ENCODE measurements at places on chromosomes 7 and 10.

DNA sequence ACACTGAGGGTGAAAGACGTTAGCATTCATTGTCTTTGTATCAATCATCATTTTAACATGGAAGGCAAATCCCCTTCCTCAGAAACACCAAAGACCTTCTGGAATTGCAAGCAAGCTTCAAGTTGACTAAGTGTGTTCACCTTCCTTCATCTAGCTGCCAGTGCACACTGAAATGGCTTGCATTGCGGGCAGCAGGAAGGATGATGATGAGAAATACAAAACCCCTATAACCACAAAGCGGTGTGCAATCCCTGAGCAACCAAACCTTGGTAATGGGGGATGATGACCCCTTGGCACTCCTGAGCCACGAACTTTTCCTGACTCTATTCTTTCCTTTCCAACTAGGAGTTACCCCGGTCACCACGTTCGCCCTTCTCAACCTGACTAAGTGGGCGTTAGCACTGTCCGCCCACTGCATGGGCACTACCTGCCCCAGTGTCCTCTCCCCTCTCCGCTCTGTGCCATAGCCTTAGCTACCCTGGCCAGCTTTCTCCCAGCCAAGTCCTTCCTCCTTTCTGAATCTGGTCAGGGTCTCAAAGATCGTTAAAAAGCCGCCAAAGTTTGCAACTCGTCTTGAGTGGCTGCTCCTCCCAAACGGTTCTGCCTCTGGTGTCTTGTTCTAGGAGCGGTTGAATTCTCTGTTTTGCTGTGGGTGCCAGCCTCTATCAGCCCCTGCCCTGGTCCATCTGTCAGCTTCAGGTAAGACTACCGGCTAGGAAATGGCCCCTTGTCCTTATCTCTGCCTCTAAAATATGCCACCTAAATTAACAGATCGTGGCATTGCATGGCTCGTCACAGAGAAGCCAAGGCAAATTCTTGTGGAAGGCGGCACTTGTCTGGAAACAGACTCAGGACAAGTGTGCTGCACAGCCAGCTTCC lies 586 bp upstream of the AOC1 start:
- no peak for DNase-seq

- DNase-seq, result no peak
Measured at GRCh38 chr10:28593811-28594210, 60.9 kb downstream of the WAC start.

DNA sequence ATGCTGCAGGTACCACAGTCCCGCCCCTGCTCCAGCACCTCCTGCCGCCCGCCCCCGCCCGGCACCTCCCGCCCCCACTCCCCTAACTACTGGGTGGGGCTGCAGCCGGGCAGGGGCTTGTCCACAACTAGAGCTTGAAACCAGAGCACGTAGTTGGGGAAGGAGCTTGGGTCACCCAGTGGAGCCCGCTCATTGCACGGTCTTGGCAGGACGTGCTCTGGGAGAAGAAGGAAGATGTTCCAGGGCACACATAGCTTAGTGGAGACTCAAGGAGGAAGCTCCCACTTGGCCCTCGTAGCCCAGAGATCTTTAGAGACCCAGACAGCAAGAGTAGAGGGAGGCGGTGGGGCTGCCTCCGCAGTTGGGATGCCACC lies 692 bp downstream of the IGFBP1 start:
- DNase-seq, result no peak

GRCh38 chr10:128848810-128849209 lies 618.2 kb upstream of the MGMT start:
- no peak for DNase-seq

DNA sequence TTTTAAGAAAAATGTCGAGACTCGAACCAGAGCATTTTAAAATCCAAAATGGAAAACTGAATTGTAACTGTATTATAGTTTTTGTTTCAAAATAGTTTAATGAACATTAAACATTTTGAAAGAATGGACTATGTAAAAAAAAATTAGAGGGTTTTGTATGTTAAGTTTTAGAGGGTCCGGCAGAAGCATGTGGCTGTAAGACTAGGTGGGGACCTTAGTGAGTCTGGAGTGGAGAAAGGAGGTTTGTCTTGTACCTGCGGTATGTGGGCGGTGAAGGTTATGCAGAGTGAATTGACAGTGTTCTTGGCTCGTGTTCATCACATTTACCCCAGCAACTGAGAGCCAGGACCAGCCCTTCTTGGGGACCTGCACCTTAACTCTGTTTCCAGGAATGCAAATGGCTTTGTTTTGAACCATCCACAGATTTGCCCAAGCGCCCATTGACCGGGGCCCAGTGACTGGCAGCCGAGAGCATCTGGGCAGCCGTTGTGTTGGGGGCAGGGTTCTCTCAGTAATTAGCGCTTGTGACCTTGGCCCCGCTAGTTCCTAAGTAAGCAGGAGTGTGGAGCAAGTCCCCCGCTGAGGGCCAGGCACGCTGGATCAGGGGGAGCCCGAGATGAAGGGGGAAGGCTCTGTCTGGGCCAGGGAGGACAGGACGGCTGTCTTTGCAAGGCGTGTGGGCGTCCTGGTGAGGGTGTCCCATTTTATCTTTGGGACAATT lies 1.4 kb upstream of the KLF6 start:
- DNase-seq, result no peak

DNA sequence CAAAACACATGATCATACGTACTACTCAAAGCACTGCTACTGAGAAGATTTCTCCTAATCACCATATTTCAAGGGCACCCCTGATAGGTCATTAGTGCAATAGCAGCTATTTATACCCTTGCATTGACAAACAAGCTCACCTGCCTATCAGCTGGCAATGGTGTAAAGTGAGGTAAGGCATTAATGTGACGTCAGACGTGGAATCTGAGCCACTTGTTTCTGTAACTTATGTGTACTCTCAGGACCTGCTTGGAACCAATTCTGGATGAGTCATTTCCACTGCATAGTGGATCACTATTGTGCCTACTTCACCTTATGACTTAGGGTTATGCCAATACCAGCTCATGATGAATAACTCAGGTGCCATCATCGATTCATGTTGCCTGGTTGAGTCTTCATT lies 628.5 kb upstream of the CELF2 start:
- DNase-seq, result no peak

DNA sequence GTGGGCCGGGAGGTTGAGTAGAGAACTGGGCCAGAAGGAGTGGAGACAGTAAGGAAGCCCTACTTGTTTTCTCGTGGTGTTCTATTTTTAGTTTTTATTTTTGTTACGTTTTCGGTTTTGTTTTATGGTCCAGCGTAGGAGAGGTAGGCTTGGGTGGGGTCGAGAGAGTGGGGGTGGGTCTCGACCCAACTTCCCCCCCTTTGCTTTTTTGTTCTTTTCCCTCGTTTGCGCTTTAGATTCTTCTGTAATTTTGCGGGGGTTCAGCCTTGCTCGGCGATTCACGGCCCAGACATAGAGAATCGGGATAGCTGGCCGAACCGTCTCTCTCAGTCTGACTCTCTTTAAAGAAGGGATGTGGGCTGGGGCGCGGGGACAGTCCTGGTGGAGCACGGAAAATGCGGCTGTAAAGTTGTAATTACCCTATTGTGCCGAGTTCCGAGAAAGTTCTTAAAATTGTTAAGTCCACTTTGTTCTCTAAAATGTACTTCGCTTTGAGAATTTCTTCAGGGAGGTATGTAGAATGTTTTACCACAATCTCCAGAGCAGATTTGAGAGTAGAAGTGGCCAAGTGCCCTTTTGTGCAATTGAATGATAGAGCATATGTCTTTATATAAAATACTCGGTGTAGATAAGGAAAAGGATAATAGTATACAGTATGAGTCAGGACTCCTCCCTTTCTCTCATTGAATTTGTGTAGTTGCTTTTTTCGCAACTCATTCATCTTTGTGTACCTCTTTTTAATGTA lies 816 bp downstream of the DMTF1 start:
- no peak for DNase-seq

DNA sequence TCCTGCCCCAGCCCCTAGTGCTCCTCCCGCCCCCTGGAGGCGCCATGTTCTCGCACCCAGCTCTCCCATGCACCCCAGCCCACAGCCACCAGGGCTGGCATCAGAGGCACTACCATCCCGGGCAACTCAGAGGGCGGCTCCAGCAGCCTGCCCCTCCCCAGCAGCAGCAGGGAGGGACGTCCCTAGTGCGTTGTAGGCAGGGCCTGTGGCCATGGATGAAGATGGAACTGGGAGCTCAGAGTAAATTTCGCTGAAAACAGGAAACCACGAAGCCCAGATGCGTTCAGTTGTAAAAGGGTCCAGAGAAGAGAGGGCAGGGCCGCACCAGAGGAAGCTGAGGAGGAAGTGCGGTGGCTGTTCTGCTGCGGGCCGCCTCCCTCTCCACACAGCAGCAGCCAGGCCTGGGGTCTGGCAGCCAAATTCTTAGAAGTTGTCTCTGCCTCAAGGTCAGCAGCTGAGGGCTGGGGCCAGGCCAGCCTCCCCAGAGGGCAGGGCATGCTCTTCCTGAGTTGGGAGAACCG lies 24.6 kb downstream of the VSIR start:
- peak; percentile 91 for DNase-seq

DNA sequence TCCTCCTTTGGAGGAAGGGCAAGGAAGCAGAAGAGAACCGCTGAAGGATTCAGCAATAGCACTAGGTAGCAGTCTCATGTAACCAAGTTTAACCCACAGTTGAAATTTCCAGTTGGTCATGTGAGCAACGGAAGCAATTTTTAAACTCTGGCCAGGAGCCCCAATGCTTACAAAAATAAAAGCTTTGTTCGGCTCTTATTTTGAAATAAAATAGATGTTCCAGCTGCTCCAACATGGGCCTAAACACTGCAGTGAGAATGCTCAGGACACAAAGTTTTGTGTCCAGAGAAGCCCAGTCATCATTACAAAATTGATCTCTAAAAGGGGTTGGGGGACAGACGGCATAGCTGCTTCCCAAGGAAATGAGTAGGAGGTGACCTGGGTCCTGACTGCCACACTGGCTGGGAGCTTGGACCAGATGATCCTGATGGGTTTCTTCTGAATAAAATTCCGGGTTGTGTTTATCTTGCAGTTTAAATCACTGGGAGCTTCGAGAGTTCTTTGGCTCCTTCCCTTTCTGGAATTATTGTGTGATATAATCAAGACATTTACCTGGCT lies 452 bp upstream of the TMEM140 start:
- peak; percentile 49 for DNase-seq

GRCh38 chr7:142337054-142338001 lies 79.5 kb upstream of the PRSS58 start:
- DNase-seq, result no peak

- no peak for DNase-seq
Measured at GRCh38 chr10:132420981-132421846, 24.2 kb downstream of the PWWP2B start.

- peak; percentile 34 for DNase-seq
Measured at GRCh38 chr7:149422914-149423301, 38.0 kb downstream of the ZNF777 start.

GRCh38 chr7:158450476-158451124 lies 137.0 kb downstream of the PTPRN2 start:
- DNase-seq, result no peak

DNA sequence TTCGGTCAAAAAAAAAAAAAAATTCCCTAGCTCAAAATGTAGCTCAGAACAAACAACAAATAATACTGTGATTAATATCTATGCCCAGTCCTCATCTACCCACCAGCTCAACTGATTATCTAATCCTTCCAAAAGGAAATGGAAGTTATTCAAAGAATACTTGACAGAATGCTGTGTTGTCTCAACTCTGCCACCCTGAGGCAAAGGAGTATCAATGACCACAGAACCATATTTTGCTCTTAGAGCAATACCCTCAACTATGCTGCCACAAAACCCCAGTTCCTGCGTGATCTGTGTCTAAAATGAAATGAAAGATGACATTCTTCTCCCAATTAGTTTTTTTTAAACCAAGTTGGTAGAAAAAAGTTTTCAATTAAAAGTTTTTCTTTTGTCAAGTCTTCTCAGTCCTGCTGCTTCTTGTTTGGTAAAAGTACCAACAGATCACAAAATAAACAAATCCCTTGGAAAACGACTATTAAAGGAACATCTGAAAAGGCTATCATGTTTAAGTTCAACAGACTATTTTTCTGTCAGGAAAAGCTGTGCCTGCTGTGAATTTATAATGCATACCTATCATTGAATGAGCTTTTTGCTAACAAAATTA lies 21.6 kb downstream of the RBM28 start:
- peak; percentile 19 for DNase-seq

GRCh38 chr10:70493660-70494234 lies 15.2 kb downstream of the PALD1 start:
- DNase-seq, result no peak

DNA sequence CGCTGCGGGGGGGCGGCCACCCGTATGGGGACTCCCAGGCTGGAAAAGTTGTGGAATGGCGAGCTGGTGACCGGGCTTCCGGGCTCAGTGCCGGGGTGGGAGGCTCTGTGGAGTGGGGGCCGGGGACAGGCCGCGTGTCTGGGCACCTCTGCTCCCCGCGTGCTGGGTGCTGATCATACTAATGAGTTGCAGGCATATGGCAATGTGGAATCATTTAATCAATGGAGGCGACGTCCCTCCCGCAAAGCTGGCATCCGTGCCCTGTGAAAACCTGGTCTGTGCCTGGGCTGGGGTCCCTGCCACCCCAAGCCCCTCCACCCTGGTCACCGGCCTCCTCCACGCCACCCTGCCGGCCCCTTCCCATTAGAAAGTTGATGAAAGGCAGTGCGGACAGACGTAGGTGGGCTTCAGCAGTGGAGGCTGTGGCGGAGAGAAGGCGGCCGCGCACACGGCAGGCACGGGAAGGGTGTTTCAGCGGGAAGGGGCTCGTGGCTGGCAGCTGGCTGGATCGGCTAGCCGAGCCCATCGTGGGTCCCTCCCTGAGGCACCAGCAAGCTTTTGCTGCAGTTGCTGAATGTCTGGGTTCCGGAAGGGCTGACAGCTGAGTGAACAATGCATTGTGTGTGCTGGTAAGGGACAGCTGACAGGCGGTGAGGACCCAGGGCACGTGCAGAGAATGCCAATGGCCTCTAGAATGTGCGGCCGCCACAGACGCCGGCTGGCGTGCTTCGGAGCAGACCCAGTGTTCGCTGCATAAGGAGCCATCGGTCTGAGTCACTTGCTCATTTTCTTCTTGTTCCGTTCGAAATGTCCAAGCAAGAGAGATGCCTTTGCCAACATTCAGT lies 1.5 kb downstream of the ADGRA1 start:
- no peak for DNase-seq

DNA sequence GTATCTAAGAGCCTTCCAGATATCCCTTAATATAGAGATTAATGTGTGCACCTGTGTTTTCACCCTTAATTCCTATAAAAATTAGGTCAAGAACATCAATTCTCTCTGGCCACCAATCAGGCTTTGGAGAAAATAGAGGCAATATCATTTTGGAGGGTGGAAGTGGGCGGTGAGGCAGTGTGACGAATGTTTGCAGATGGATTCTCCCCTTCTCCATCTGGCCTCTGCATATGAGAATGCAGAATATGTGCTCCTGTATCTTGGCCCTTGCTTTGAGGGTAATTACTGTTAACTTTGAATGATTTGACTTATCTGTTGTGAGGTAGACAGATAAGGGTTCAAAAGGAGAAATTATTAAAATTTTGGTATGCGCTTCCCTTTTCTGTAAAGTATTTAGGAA lies 304.0 kb upstream of the NPSR1 start:
- DNase-seq, result no peak

DNA sequence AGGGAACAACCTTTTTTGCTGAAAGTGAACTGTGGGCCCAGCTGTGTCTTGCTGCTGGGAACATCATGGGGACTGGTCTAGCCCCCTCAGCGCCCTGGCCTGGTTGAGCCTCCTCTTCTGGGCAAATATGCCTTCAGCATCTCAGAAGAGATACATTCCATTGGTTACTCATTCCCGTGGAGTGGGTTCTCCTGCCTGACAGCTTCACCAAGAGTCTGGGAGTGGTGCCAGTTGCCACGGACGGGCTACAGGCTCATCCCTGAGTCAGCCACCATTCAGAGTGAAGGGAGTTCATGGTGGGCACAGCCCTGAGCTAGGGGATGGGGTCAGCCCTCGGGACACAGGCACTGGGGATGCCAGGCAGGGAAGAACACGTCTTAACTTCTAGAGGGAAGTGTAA lies 81.9 kb downstream of the RAMP3 start:
- DNase-seq, result no peak

GRCh38 chr7:23490357-23491135 lies 20.3 kb upstream of the IGF2BP3 start:
- DNase-seq, result peak; percentile 73
